Ovary (tissue), 10 donors: ENCODE measurements at places on chromosomes 16 and 17. TPM values are rescaled to one million over a fixed set of nuclear protein-coding genes. Genes with fewer than 3 reads are reported as not detected.
A peak's percentile ranks its signal among the peaks of the same experiment; 100 is the strongest.

- H3K36me3 ChIP-seq = no peaks in the 10 kb centered on the region
- peak overlapping the region; percentile 67 for H3K4me3 ChIP-seq
- peak overlapping the region; percentile 48 for H3K27ac ChIP-seq
Observed at GRCh38 chr17:12789075-12789480, 220 bp upstream of the ARHGAP44 start.

DNA sequence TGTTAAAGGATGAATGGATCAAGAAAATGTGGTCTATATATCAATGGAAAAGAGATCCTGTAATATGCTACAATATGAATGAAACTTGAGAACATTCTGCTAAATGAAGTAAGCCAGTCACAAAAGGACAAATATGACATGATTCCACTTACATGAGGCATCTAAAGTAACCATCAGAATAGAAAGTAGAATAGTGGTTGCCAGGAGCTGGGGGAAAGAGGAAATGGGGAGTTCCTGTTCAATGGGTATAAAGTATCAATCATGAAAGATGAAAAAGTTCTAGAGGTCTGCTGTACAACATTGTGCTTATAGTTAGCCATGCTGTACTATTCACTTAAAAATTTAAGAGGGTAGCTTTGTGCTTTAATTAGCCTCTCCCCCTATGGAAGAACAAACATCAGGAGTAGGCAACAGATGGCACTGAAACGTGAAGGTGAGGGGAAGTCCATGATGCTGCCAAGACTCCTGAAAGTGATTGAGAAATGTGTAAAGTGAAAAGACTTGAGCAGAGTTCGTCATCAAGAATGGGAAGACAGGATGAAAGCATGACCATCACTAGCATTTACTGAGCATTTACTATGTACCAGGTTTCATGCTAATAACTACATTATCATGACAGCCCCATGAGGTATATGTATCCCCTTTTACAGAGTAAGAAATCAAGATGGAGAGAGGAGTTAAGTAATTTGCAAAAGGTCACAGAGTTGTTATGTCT is 167.2 kb downstream of the CYB561 start:
- no peaks in the 10 kb centered on the region for H3K27me3 ChIP-seq
- no peak for DNase-seq
- no peaks in the 10 kb centered on the region for H3K4me1 ChIP-seq
- no peak overlapping the region for H3K27ac ChIP-seq
- H3K36me3 ChIP-seq = no peaks in the 10 kb centered on the region

DNA sequence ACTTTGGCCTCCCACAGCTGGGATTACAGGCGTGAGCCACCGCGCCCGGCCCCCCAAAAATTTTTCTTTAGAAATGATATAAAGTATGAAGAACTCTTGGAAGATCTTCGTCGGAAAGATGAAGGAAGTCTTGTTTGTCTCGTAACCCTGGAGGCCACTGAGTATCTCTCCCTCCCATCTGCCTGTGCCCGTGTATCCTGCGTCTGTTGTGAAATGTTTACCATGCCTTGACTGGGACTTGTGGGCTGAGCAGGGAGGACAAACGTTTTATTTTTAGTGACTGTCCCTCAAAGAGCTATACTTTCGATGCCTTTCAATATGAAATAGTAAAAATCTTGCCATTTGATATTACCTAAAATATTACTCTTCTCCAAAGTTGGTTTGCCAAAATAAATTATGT is 121.2 kb downstream of the RPTOR start:
- no peak overlapping the region for H3K27ac ChIP-seq
- no peak overlapping the region for H3K4me3 ChIP-seq
- no peaks in the 10 kb centered on the region for H3K36me3 ChIP-seq
- no peaks in the 10 kb centered on the region for H3K27me3 ChIP-seq

DNA sequence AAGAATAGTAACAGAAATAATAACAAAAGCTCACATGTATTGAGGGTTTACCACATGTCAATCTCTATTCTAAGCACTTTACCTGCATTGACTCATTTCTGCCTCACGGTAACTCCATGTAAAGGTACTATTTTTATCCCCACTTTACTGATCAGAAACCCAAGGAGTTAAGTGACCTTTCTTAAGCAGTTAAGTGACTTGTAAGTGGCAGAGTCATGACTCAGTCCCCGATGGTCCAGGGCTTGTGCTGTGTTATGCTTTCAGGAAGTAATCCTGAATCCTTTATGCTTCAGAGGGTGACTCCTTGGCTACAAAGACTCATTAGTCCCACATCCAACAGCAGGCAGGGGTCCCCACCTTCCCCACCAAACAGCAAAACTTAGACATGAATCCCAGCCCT is 66.5 kb downstream of the MRM1 start:
- H3K36me3 ChIP-seq = no peaks in the 10 kb centered on the region
- H3K4me3 ChIP-seq = no peak overlapping the region
- H3K27me3 ChIP-seq = no peaks in the 10 kb centered on the region
- no peaks in the 10 kb centered on the region for H3K4me1 ChIP-seq
- no peak overlapping the region for H3K27ac ChIP-seq

DNA sequence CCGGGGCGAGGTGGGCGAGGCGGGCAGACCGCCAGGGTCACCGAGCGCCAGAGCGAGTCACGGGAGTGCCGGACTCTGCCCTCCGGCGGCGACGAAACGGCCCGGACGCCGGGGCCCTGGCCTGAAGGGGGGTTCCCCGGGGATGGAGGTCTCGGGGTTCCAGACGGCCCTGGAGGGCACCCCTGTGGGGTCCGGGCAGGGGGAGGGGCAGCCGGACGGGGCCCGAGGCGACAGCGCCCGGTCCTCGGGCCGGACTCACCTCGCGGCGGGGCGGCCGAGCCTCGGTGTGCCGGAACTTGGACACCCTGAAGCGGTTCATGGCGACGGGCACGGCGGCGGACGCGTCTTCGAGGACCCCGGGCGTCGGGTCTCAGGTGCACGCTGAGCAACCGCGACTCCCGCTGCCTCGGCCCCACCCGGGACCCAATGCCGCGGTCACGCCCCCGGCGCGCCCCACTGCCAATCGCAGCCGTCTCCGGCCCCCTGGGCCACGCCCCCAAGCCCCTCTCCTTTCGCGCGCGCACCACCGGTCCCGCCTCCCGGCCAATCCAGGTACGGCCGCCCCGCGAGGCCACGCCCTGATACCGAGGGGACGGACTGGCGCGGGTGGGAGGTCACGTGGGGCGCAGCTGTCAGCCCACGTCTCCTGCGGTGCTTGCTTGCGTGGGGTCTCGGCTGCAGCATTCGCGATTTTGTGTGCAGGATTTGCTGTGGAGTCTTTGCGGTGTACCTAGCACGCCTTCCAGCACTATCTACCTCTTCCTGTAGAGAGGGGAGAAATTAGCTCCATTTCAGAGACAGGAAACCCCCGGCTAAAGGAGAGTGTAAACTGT is at the start of gene CORO7:
TSS of gene CORO7 (minus strand) at position 397 of the 833 bp plus-strand sequence. CDS start at position 319, 78 bp downstream.
- peak within 1 kb of the TSS; percentile 90 for H3K4me3 ChIP-seq
- peaks cover 3% of the 10 kb centered on the region for H3K4me1 ChIP-seq
- peak; percentile 95 for DNase-seq

DNA sequence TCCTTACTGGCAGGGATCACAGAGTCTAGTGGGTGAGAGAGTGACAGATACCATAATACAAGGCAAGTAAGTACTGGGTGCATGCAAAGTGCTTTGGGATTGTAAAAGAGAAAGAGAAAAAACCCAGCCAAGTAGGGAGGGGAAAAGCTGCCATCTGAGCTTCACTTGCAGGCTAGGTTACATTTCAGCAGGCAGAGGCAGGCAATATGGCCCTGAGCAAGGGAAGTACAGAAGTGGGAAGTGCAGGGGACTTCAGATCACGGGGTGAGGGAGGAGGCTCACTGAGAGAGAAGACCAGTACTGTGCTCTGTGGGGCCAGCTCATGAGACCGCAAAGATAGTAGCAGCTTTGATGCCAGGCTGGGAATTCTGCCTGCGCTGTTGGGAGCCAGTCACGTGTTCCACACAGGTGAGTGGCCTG is 230.6 kb downstream of the MSI2 start:
- H3K27me3 ChIP-seq = no peaks in the 10 kb centered on the region
- H3K4me1 ChIP-seq = peaks cover 40% of the 10 kb centered on the region
- no peak overlapping the region for H3K27ac ChIP-seq
- DNase-seq = no peak

DNA sequence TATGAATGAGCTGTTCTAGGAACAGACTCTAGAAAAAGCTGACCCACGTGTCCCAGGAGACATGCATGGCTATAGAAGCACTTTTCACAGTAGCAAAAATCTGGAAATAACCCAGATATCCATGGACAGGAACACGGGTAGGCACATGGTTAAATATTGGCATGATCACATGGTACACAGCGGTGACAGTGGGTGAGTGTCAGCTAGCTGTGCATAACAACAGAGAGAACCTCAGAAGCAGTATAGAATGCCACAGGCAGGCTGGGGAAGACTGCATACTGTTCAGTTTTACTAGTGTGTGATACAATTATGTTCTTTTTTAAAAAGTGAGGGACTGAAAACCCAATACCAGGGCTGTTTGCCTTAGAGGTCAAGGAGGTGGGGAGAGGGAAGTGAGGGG is 31.4 kb downstream of the EPN2 start:
- H3K36me3 ChIP-seq = no peaks in the 10 kb centered on the region
- H3K27me3 ChIP-seq = no peaks in the 10 kb centered on the region
- H3K27ac ChIP-seq = no peak overlapping the region

DNA sequence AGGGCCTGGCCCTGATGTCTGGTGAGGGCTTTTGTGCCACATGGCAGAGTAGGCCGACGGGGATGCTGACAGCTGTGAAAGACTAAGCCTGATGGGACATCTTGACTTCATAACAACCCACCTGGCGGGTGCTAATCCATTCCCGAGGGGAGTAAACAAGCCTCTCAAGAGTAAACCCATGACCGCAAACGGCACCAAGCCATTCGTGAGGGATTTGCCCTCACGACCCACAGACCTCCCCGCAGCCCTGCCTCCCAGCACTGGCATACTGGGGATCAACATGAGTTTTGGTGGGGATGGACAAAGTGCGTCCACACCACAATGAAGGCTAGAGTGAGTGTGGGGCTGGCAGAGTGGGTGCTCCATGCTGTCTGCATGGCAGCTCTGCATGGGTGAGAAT is 11.7 kb downstream of the RNF213 start:
- H3K4me3 ChIP-seq = no peak overlapping the region
- no peak for DNase-seq
- H3K4me1 ChIP-seq = peaks cover 3% of the 10 kb centered on the region
- no peaks in the 10 kb centered on the region for H3K27me3 ChIP-seq
- H3K27ac ChIP-seq = no peak overlapping the region

- H3K4me1 ChIP-seq = no peaks in the 10 kb centered on the region
- H3K4me3 ChIP-seq = no peak overlapping the region
- no peak for DNase-seq
- H3K27ac ChIP-seq = no peak overlapping the region
- no peaks in the 10 kb centered on the region for H3K27me3 ChIP-seq
Observed at GRCh38 chr17:80848449-80849102, 143.1 kb upstream of the CHMP6 start.

DNA sequence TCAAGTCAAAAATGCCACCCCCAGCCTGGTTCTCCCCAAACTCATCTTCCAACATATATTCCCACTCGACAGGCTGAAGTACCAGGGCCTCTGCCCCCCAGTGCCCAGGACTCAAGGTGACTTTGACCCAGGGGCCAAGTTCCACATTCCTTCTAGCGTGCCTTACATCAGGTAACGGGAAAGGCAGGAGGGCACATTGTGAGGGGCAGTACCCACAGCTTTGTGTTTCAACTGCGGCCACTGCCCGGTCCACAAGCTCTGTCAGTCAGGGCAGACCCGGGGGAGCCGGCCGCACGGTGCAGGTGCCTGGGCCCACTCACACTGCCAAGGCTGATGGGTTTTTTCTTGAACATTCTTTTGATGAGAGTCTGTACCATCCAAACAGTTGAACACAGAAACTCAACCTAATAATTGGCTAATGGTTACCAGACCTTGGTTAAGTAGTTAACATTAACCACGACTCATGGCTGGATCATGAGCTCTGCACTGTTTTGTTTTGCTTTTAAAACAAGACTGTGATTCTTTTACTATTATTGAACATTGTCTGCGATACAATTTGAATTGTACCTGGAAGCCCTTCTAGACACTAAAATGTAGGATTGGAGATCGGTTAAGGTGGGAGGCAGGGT is 17.6 kb downstream of the ACE start:
- H3K4me1 ChIP-seq = peaks cover 2% of the 10 kb centered on the region
- no peak for DNase-seq
- no peak overlapping the region for H3K27ac ChIP-seq
- no peaks in the 10 kb centered on the region for H3K27me3 ChIP-seq
- H3K4me3 ChIP-seq = no peak overlapping the region
- no peaks in the 10 kb centered on the region for H3K36me3 ChIP-seq

DNA sequence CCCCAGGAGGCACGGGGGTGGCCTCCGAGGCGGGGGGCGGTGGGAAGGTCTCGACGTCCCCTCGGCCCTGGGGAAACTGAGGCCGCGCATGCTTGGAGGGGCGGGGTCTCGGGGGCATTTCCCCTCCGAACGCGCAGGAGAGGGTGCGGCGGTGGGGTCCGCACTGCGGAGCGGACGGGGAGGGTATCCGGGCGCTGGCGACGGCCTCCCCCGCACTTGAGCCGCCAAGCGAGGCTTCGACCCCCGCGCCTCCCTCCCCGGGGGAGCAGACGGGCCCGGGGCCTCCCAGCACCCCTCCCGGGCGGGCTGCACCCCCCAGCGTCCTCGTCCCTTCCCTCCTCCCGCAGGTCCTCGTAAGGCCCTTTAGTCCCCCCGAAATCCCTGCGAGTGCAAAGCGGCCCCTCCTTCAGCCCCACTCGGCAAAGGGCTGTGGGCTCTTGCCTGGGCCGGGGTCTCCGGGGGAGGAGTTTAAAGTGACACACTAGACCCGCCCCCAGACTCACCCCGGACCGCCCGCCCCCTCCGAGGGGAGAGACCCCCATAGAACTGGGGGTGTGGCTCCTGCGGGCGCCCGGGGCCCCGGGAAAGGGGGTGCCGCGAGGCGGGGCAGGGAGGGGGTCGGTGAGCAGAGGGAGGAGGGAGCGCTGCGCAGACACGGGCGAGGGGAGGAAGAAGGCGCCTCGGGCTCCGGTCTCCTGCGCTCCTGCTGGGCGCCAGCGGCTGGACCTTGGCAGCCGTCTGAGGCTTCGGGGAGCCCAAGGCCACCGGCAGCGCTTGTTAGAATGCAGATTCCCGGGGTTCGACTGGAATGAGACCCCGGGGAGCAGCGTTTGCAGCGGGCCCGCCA is 632 bp downstream of the BAIAP3 start:
- no peaks in the 10 kb centered on the region for H3K4me1 ChIP-seq
- H3K4me3 ChIP-seq = peak overlapping the region; percentile 25
- H3K36me3 ChIP-seq = no peaks in the 10 kb centered on the region
- no peak overlapping the region for H3K27ac ChIP-seq

- DNase-seq = no peak
- H3K36me3 ChIP-seq = no peaks in the 10 kb centered on the region
- no peaks in the 10 kb centered on the region for H3K27me3 ChIP-seq
Observed at GRCh38 chr16:35152067-35152627, 1692.7 kb downstream of the TP53TG3F start.

- H3K4me3 ChIP-seq = no peak overlapping the region
- H3K36me3 ChIP-seq = no peaks in the 10 kb centered on the region
- H3K4me1 ChIP-seq = no peaks in the 10 kb centered on the region
- H3K27me3 ChIP-seq = no peaks in the 10 kb centered on the region
- no peak for DNase-seq
Observed at GRCh38 chr17:10457952-10458351, 11.4 kb downstream of the MYH4 start.

The KRT24 gene
- total RNA-seq = not detected

The CTNS gene
- 21.4 TPM for total RNA-seq

The CES1 gene
- total RNA-seq = 34.8 TPM

The PYY gene
- total RNA-seq = not detected

The KRT222 gene
- 0.57 TPM for total RNA-seq

The SLC12A4 gene
- 38.8 TPM for total RNA-seq

The CORO1A gene
- total RNA-seq = 14.1 TPM

The NPW gene
- not detected for total RNA-seq
